ENCODE measurements at places on chromosomes 2 and 18.

DNA sequence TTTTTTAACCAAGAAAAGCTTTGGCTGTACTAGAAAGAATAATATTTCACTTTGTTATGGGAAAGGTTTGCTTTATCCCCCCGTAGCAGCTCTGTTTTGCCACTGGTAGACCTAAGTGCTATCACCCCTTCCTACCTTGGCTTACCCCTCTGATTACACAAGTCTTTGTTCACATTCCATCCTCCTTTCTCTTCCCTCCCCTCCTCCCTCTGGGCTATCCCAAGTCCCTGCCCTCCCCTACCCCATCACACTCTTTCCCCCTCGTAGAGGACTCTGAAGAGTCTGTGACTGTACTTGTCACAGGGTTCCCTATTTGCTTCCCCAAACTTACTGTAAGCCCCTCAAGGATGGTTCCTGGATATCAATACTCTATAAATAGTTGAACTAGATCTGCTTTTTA, 152.9 kb upstream of the NOSTRIN start:
- no peak overlapping the region for H3K27ac ChIP-seq
- no peaks in the 10 kb centered on the region for H3K4me1 ChIP-seq
- no peaks in the 10 kb centered on the region for H3K36me3 ChIP-seq
- no peaks in the 10 kb centered on the region for H3K27me3 ChIP-seq
- no peak overlapping the region for H3K4me3 ChIP-seq
- no peak for DNase-seq

DNA sequence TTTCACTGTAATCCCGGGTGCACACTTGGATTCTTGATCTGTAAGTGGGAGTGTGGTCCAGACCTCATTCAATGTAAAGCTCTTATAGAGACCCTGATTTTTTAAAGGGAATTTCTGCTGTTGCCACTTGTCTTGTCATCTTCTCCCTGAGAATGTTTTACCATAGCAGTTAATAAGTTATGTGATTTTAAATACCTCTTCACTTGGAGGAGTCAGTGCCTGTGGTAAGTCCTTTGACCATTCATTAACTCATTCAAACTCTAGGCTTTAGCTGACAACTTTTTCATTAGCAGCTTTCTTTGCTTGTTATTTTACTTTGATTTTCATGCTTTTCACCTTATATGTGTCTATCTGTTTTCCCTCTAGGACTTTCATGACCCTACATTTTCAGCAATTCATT, 51.3 kb downstream of the FMNL2 start:
- no peaks in the 10 kb centered on the region for H3K27me3 ChIP-seq
- no peak for DNase-seq
- H3K4me1 ChIP-seq, result no peaks in the 10 kb centered on the region
- no peak overlapping the region for H3K4me3 ChIP-seq
- no peaks in the 10 kb centered on the region for H3K36me3 ChIP-seq

DNA sequence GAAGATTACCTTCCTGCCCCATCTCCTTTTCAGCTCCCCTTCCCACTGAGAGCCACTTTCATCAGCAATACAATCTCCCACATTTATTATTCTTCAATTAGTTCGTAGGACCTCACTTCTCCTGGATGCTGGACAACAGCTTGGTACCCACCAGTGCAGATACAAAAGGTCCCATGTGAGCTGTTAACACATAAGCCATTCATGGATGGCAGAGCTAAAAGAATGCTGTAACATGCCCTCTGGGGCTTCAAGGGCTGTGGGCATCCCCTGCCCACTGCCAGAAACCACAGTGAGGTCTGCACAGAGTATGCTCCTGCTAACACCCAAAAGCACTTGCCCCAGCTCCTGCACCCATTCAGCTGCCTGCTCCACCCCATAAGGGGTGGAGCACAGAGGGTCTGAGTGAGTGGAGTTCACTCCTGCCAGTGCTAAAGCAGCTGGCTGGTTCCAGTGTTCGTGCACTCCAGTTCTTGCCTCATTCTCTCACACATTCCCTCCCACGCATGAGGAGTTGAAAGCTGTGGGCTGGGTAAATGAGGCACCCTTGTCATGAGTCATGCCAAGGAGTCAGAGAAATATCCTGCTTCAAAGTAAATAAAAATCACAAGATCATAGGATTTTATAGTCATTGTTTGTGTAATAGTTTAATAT, 305.9 kb upstream of the TMEFF2 start:
- DNase-seq, result no peak
- no peak overlapping the region for H3K27ac ChIP-seq
- no peaks in the 10 kb centered on the region for H3K27me3 ChIP-seq

DNA sequence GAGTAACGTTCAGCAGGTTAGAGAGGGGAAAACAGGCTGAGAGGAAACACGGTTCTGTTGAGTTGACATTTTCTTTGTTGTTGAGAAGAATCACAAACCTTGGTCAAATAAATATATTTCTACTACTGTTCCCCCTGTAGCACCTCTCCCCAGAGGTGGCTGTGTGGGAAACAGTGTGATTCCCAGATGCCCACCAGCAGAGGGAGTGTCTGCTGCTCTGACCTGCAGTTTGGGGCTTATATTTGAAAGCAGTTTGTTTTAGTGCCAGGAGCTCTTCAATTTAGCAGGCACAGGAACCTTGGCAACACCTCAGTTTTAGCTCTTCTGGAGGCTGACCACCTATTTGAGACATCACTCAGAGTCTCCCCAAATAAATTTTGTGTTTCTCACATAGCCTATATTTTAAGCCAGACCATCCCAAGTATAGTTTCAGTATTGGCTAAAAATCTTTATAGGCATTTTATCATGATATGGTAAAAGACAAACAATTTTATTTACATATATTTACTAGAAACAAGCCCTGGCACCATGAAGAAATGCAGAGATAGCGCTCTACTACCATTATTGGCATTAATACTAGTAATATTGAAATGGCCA, 75.7 kb downstream of the PIK3C3 start:
- no peak overlapping the region for H3K27ac ChIP-seq
- no peaks in the 10 kb centered on the region for H3K4me1 ChIP-seq
- H3K27me3 ChIP-seq, result no peaks in the 10 kb centered on the region
- H3K36me3 ChIP-seq, result no peaks in the 10 kb centered on the region
- no peak overlapping the region for H3K4me3 ChIP-seq
